Glutamatergic neuron (in vitro differentiated cells): ENCODE measurements at places on chromosomes 1 and 21. TPM values are rescaled to one million over a fixed set of nuclear protein-coding genes. Genes with fewer than 3 reads are reported as not detected.

DNA sequence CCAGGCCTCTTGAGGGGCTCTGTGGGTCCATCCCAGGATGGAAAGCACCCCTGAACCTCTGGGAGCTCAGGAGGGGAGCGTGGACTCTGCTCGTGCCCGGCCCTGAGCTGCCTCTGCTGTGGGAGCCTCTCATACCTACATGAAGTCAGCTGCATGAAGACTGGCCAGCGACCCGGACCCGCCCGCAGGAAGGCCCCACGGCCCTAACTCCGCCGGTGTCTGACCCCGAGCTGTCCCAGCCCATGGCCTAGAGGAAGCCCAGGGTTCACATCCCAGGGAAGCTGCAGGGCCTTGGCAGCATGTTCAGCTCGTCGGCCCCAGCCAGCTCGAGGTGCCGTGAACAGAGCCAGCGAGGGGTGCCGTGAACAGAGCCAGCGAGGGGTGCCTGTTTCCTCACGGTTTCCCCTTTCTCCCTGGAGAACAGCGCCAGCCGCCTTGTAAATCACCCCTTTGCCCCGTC lies 178.1 kb upstream of the ARHGEF16 start:
- no peak for DNase-seq
- no peak overlapping the region for H3K4me3 ChIP-seq
- no peak overlapping the region for H3K27ac ChIP-seq
- H3K4me1 ChIP-seq: no peaks in the 10 kb centered on the region
- no peaks in the 10 kb centered on the region for H3K36me3 ChIP-seq
- H3K27me3 ChIP-seq: peaks cover 2% of the 10 kb centered on the region

- H3K4me3 ChIP-seq: no peak overlapping the region
- no peaks in the 10 kb centered on the region for H3K4me1 ChIP-seq
- H3K27ac ChIP-seq: no peak overlapping the region
- H3K27me3 ChIP-seq: peaks cover 6% of the 10 kb centered on the region
- no peak for DNase-seq
Observed at GRCh38 chr1:48229317-48229716, 6.8 kb downstream of the SLC5A9 start.

DNA sequence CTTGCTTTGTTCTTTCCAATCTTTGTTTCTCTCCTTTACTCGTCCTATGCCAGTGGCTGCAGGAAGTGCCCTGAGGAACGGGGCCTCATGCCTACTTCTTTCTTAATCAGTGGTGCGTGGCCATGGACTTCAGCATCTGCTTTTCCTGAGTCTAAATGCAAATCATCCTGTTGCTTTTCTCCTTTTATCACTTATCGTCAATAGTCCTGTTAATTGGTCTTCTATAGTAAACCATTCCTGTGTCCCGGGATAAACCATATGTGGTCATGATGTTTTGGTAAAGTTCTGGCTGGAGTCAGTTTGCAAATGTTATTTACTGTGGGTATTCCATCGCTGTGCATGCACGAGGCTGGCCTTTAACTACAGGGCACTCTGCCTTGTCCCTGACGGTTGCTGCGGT lies 47.5 kb downstream of the AGPAT3 start:
- H3K27me3 ChIP-seq: no peaks in the 10 kb centered on the region
- no peak for DNase-seq
- H3K27ac ChIP-seq: no peak overlapping the region
- peaks cover 11% of the 10 kb centered on the region for H3K4me1 ChIP-seq
- H3K4me3 ChIP-seq: no peak overlapping the region

- H3K36me3 ChIP-seq: peaks cover 4% of the 10 kb centered on the region
- no peak for DNase-seq
- peaks cover 5% of the 10 kb centered on the region for H3K27me3 ChIP-seq
- H3K4me3 ChIP-seq: no peak overlapping the region
- H3K4me1 ChIP-seq: peaks cover 29% of the 10 kb centered on the region
Observed at GRCh38 chr1:114505148-114505561, 5.8 kb downstream of the TRIM33 start.

- peaks cover 2% of the 10 kb centered on the region for H3K27me3 ChIP-seq
- H3K27ac ChIP-seq: no peak overlapping the region
- H3K36me3 ChIP-seq: no peaks in the 10 kb centered on the region
- H3K4me3 ChIP-seq: no peak overlapping the region
- H3K4me1 ChIP-seq: peaks cover 13% of the 10 kb centered on the region
- DNase-seq: no peak
Observed at GRCh38 chr1:112304612-112305011, 91.4 kb upstream of the CTTNBP2NL start.

DNA sequence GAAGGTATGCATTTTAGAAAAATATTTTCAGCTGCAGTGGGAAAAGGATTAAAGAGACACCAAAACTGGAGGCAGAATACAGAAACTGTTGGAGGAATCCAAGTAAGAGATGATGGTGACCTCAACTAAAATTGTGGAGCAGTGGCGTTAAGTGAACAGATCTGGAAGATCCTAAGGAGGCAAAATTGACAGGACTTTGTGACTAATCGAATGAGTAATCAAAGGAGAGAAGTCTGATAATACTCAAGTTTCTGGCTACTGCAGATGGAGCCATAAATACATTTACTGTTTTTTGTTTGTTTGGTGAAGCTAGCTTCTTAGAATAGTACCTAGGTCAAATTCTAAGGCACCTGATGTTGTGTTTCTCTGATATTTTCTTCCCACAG lies 3.1 kb downstream of the CTBS start:
- peaks cover 11% of the 10 kb centered on the region for H3K4me1 ChIP-seq
- H3K27ac ChIP-seq: no peak overlapping the region
- H3K4me3 ChIP-seq: no peak overlapping the region
- no peak for DNase-seq
- H3K27me3 ChIP-seq: peaks cover 5% of the 10 kb centered on the region

DNA sequence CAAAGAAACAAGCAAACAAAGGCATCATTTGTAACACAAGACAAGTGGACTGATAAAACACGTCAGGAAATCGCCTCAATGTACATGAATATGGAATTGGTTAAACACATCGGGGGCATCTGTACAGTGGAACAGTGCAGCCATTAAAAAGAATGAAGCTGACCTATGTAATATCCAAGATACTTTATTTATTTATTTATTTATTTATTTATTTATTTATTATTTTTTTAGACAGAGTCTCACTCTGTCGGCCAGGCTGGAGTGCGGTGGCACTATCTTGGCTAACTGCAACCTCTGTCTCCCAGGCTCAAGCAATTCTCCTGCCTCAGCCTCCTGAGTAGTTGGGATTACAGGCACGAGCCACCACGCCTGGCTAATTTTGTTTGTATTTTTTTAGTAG lies 75.4 kb upstream of the SLC45A1 start:
- H3K36me3 ChIP-seq: no peaks in the 10 kb centered on the region
- H3K4me1 ChIP-seq: peaks cover 3% of the 10 kb centered on the region
- DNase-seq: no peak
- no peak overlapping the region for H3K4me3 ChIP-seq
- H3K27me3 ChIP-seq: peaks cover under 1% of the 10 kb centered on the region

GRCh38 chr1:12161662-12162458 lies 4.9 kb upstream of the TNFRSF1B start:
- H3K36me3 ChIP-seq: no peaks in the 10 kb centered on the region
- no peaks in the 10 kb centered on the region for H3K4me1 ChIP-seq
- H3K27me3 ChIP-seq: peaks cover 7% of the 10 kb centered on the region
- no peak overlapping the region for H3K27ac ChIP-seq
- no peak overlapping the region for H3K4me3 ChIP-seq

GRCh38 chr1:230335861-230336522 lies 90.1 kb downstream of the PGBD5 start:
- peak; percentile 28 for DNase-seq
- H3K4me3 ChIP-seq: peak overlapping the region; percentile 67
- H3K36me3 ChIP-seq: peaks cover 6% of the 10 kb centered on the region
- peaks cover 26% of the 10 kb centered on the region for H3K4me1 ChIP-seq
- peaks cover 4% of the 10 kb centered on the region for H3K27me3 ChIP-seq

GRCh38 chr1:30038134-30039025 lies 685.0 kb downstream of the MATN1 start:
- no peak overlapping the region for H3K27ac ChIP-seq
- no peak overlapping the region for H3K4me3 ChIP-seq
- H3K36me3 ChIP-seq: no peaks in the 10 kb centered on the region

GRCh38 chr1:222373831-222374602 lies 173.9 kb downstream of the HHIPL2 start:
- H3K4me1 ChIP-seq: peaks cover 39% of the 10 kb centered on the region
- no peaks in the 10 kb centered on the region for H3K36me3 ChIP-seq
- H3K27me3 ChIP-seq: peaks cover 2% of the 10 kb centered on the region
- no peak for DNase-seq
- no peak overlapping the region for H3K4me3 ChIP-seq
- no peak overlapping the region for H3K27ac ChIP-seq

DNA sequence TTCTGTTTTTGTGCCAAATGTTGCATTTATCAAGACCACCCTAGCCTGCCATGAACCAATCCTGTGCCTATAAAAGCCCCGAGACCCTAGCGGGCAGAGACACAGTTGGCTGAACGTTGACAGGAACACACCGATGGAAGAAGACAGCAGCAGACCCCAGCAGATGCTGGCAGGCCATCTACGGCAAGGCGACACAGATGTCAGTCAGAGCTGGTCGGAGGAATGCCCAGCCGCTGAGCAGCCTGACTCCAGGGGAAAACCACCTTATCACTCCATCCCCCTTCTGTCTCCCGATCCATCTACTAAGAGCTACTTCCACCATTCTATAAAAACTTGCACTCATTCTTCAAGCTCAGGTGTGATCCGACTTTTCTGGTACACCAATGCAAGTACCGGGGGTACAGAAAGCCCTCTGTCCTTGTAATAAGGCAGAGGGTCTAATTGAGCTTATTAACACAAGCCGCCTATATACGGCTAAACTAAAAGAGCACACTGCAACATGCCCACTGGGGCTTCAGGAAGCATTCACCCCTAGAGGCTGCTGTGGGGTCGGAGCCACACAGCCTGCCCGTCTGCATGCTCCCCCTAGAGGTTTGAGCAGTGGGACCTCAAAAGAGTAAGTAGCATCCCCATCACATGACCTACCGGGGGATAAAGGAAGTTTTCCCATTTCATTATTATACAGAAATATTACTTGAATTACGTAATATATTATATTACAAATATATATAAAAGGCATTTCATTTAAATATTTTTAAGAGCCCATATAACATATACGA lies 1156.3 kb upstream of the B3GALT2 start:
- peak; percentile 76 for DNase-seq
- H3K4me1 ChIP-seq: peaks cover 34% of the 10 kb centered on the region
- H3K27me3 ChIP-seq: peaks cover 11% of the 10 kb centered on the region
- no peaks in the 10 kb centered on the region for H3K36me3 ChIP-seq
- H3K27ac ChIP-seq: peak overlapping the region; percentile 92

GRCh38 chr1:116556289-116557006 lies 14.4 kb downstream of the CD58 start:
- no peaks in the 10 kb centered on the region for H3K27me3 ChIP-seq
- no peaks in the 10 kb centered on the region for H3K36me3 ChIP-seq
- DNase-seq: no peak
- no peak overlapping the region for H3K27ac ChIP-seq

DNA sequence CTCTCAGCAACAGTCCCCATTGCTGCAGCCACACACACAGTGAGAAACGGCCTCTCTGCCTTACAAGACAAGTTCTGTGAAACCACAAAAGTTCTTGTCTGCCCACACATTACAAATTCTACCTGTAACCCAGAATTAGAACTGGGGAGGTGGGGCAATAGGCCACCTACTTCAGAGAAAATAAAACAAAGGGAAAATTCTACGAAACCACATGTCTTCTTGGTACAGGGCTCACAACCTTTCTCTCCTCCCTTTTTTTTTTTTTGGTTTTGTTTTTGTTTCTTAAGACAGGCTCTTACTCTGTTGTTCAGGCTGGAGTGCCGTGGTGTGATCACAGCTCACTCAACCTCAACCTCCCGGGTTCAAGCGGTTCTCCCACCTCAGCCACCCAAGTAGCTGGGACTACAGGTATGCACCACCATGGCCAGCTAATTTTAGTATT lies 30.2 kb downstream of the LPAR3 start:
- DNase-seq: no peak
- peaks cover 9% of the 10 kb centered on the region for H3K36me3 ChIP-seq
- no peak overlapping the region for H3K4me3 ChIP-seq
- H3K27me3 ChIP-seq: peaks cover 2% of the 10 kb centered on the region
- peaks cover 23% of the 10 kb centered on the region for H3K4me1 ChIP-seq
- H3K27ac ChIP-seq: no peak overlapping the region

DNA sequence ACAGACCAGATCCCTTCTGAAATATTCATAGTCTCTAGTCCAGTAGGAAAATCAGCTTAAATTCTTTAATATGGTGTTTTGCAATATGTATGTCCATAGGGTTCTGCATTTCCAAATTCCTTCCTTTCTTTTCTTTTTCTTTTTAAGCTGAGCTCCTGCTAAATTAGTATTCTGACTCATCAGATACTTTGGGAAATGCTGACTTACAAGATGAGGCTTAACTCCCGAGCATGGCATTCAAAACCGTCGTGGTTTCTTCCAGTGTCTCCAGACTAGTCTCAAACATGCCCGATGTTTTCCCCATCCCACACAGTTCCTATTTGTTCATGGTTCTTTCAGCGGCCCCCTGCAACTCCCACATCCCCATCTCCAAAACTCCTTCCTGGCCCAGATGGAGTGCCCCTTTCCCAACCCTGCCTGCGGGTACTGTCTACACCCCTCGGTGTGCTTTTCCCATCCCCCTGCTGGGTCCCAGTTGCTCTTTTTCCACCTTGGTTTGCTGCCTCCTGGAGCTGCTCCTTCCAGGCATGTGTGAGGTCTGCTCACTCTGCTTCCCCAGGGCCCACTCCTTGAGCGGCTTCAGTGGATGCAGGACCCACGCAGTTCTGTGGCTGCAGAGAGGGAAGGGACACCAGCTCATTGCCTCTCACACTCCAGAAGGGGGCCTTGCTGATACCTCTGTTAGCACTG lies 19.5 kb upstream of the ETV3 start:
- H3K27ac ChIP-seq: no peak overlapping the region
- no peak for DNase-seq
- H3K4me3 ChIP-seq: no peak overlapping the region
- H3K4me1 ChIP-seq: peaks cover 20% of the 10 kb centered on the region
- peaks cover 6% of the 10 kb centered on the region for H3K27me3 ChIP-seq
- H3K36me3 ChIP-seq: no peaks in the 10 kb centered on the region

DNA sequence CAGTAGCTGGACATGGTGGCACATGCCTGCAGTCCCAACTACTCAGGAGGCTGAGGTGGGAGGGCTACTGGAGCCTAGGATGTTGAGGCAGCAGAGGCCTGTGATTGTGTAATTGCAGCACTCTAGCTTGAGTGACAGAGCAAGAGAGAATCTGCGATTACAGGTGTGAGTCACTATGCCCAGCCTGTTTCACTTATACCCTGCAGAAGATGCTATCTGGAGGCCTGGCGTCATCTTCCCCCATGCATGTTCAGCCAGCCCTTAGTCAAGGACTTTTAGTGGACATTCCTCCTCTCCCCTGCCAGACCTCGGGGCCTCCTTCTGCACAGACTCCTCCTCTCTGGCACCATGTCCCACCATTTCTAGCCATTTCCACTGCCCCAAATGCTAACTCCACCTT lies 36.3 kb upstream of the RCC2 start:
- peaks cover 4% of the 10 kb centered on the region for H3K4me1 ChIP-seq
- no peak overlapping the region for H3K4me3 ChIP-seq
- H3K27ac ChIP-seq: no peak overlapping the region
- no peak for DNase-seq
- no peaks in the 10 kb centered on the region for H3K36me3 ChIP-seq
- peaks cover 5% of the 10 kb centered on the region for H3K27me3 ChIP-seq

The ZBTB8A gene
- 12.0 TPM for total RNA-seq

The SIM2 gene
- total RNA-seq: 4.8 TPM

The TAS1R3 gene
- total RNA-seq: 1.3 TPM

The FMO1 gene
- total RNA-seq: not detected

The LRRC53 gene
- total RNA-seq: 0.42 TPM

The C1orf210 gene
- not detected for total RNA-seq
